Stimulated activated CD4-positive, alpha-beta T cell treated with anti-CD3 and anti-CD28 coated beads, Interleukin-12 subunit alpha, Interleukin-12 subunit beta, amount 100 ng/mL, for 48 hours (primary cell): ENCODE measurements at places on chromosomes 1 and 21.
A peak's percentile ranks its signal among the peaks of the same experiment; 100 is the strongest.

DNA sequence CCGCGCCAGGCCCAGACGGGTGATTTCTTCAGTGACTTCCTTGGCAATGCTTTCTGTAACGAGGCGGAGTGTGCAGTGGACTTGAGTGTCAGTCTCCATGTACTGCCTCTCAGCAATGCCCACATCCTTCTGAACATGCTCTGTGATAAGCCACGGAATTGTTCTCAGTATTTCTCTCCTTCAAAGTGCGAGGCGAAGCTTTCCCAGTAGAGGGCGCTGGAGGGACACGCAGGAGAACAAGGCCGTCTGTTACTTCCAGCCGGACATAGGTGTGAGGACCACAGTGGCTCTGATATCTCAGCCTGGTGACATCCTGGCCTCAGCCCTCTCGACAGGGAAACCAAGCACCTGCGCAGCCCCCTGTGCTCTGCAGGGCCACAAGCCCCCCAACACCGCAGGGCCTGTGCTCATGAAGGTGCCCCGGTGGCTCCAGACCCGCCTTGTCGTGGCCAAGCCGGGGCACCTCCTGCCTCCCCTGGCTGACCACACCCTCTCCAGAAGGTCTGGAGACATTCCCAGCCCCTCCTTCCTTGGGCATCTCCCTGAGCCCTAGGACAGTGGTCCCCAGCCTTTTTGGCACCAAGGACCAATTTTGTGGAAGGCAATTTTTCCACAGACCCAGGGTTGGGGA lies 46.1 kb upstream of the BACE2 start:
- DNase-seq: peak; percentile 39

DNA sequence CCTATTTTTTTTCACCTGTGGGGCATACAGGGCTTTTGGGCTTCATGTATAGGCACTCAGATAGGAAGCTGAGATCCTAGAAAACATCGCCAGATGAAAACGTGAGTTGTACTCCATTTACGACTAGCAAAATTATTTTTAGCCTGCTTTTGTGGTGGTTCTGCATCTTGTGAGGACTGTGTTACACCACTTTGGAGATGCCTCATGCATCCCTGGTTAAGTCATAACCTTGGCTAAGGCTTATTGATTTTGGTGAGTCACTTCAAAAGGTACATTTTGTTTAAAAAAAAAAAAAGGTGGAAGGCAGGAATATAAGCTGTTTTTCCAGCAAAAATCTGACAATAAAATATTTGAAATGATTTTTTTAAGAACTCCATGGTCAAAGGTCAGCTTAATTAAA lies 101.8 kb upstream of the OLFM3 start:
- no peak for DNase-seq

GRCh38 chr21:24617819-24618218 lies 989.5 kb downstream of the MRPL39 start:
- no peak for DNase-seq

- DNase-seq: peak; percentile 59
These were observed 7.1 kb upstream of the CPLANE2 start for GRCh38 chr1:16243936-16244649.

- no peak for DNase-seq
These were observed 996 bp upstream of the TMEM51 start for GRCh38 chr1:15152318-15153183.
